ENCODE measurements at places on chromosomes 16 and 17. TPM values are rescaled to one million over a fixed set of nuclear protein-coding genes. Genes with fewer than 3 reads are reported as not detected.

Gene TUFM
- 180 TPM for total RNA-seq

- DNase-seq: no peak
Measured at GRCh38 chr17:73234736-73235135, 26.9 kb downstream of the CPSF4L start.

DNA sequence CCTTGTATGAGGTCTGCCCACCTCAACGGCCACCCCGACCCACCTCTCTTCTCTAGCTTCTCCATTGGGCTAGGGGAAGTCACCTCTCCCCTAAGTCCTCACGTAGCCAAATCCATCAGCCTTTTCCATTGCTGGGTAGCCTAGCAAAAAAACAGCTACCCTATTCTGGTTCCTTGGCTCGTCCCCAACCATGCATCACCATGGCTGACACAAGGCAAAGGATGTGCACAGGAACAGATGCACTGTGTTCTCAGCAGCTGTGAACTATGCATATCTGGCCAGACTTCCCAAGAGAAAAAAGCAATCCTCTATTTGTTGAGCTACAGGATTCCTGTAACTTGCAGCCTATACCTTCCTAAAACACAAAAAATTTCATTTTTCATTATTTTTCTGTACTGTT, 22.0 kb upstream of the FLCN start:
- DNase-seq: no peak

DNA sequence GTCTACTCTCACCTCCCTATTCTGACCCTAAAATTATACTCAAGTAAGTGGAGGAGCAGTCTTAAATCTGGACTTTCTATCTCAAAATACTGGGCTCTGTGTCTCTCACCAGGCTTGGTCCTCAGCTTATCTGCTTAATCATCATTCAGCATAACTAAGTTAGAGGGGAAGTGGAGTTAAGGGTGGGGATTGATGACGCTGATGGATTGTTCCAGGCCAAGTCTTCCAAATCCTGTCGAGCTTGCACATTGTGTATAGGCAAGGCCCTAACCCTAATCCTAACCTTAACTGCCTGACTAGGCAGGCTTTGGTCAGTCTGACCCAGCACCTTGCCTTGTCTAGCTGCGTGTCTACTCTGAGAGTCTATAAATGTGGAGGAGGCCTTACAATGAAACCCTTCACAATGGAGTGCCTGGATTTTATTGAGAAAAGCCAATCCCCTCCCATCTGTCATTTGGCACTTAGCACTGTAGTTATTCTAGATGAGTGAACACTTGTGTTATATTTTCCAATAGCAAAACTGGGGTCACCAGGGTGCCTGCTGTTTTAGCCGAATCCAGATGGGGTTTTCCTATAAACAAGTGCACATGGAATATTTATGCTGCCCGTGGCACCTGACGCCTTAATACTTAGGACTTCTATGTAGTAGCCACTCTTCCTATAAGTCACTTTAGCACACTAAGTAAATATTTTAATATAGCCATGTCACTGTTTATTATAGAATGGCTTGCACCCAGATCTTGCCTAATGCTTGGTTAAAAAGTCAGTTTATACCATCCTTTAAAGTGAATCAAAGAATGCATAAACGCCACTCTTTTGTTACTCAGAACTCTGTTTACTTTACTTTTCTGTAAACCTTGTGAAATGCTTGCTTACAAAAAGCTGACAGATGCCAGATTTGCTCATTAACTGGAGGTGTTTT, 193.2 kb upstream of the MYOCD start:
- no peak for DNase-seq

GRCh38 chr16:75244225-75244809, 7.1 kb downstream of the BCAR1 start:
- peak; percentile 72 for DNase-seq

DNA sequence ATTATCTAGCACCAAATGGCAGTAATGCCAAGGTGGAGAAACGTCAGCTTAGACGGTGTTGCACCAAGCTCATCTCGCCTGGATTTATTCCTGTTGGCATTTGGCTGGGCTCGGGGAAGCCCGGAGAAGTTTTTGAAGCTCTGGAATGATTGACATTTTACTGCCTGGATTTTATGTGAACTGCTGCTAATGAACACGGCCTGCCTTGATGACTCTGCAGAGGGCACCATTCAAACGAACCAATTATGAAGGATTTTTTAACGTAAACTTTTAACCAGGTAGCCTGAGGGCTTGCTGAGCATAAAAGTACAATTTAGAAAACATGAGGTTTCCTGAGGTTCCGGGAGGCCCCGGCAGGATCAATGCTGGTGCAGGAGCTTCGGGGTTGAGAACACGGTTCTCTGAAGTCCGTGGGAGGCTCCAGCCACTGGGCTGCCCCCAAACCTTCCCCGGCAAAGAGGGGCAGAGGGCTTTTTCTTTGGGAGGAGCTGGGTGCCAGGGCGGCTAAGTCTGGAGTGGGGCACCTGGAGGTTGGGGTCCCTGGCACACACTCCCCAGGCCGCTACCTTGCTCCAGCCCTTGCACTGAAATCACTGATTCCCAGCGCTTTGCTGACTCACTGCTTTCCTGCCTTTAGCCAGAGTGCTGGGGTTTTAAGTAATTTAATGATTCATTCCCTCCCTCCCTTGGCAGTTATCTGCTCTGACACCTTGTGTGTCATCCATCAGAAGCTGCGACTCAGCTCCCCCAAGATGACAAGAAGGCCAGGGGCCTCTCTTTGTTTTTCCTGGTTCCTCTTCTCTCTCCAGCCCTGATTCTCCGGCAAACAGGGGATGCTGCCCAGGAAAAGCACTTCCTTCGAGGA, 161.2 kb upstream of the IRX3 start:
- peak; percentile 89 for DNase-seq

DNA sequence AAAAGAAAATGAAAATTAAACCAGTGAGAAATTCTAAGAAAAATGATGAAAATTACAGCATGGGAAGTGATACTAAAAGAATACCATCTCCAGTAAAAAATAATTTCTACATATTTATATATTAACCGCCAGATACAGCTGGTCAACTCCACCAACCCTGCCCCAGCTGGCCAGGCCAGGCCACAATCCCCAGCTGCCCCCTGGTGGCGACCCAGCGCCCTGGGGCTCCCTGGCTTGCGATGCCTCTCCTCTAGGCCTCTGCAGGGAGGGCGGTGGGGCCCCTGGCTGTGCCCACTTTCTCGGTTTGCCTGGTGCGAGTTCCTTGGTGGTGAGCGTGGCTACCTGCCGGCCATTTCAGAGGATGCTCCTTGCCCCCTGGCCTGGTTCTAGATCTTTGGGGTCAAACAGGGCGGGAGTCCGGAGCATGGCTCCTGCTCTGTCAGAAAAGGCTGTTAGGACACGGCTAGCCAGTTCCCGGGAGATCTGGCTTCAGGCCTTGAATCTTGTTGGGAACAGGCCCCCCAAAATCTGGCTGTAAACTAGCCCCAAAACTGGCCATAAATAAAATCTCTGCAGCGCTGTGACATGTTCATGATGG, 14.5 kb downstream of the GLIS2 start:
- DNase-seq: peak; percentile 72

- DNase-seq: no peak
Measured at GRCh38 chr16:56115817-56116576, 75.3 kb upstream of the GNAO1 start.

GRCh38 chr17:76635039-76635438, 8.5 kb downstream of the ST6GALNAC1 start:
- DNase-seq: peak; percentile 33

GRCh38 chr16:48810803-48811453, 200.9 kb upstream of the N4BP1 start:
- no peak for DNase-seq

GRCh38 chr16:9092282-9092977, 986 bp downstream of the HAPSTR1 start:
- DNase-seq: peak; percentile 35

- no peak for DNase-seq
Measured at GRCh38 chr16:12132290-12132689, 155.8 kb downstream of the SNX29 start.

DNA sequence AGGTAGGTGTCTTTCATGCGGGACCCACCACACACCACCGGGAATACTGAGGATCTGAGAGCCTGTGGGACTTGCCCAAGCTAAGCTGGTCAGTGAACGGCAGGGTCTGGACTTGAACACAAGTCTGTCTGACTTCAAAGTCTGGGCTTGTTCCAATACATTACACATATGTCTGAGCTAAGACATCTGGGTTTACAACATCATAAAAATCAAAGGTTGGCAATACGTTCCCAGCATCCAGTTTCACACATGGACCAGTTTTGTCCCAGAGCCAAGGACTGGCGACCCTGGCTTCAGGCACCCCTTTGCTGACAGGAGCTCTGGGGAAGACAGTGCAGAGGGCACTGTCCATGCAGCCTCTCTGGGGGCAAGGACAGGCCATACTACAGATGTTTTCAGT, 27.9 kb upstream of the AXIN2 start:
- no peak for DNase-seq

DNA sequence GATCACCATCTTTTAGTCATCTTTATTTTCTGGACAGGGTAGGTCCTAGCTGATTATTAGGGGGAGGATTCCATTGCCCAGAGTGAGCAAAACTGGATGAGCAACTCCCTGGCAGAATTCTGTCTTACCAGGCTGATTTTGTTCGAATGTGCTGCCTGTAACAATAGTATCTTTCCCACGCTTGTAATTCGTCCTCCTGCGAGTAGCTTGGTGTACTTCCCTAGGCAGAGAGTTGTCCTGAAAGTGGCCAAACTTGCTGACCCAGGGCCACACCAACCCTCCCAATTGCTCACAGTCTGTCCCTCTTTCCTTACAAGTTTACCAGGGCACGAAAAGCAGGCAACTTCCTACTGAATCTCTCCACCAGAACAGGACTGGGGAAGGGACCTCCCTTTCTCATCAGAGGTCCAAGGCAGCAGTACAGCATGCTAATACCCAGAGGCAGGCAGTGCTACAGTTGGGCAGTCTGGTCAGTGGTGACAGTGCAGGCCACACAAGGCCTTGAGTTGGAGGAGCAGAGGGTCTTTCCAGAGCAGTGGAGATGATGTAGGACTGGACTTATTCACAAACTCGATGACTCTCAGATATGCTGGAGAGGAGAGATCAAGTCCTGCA, 67.8 kb upstream of the NLK start:
- no peak for DNase-seq

DNA sequence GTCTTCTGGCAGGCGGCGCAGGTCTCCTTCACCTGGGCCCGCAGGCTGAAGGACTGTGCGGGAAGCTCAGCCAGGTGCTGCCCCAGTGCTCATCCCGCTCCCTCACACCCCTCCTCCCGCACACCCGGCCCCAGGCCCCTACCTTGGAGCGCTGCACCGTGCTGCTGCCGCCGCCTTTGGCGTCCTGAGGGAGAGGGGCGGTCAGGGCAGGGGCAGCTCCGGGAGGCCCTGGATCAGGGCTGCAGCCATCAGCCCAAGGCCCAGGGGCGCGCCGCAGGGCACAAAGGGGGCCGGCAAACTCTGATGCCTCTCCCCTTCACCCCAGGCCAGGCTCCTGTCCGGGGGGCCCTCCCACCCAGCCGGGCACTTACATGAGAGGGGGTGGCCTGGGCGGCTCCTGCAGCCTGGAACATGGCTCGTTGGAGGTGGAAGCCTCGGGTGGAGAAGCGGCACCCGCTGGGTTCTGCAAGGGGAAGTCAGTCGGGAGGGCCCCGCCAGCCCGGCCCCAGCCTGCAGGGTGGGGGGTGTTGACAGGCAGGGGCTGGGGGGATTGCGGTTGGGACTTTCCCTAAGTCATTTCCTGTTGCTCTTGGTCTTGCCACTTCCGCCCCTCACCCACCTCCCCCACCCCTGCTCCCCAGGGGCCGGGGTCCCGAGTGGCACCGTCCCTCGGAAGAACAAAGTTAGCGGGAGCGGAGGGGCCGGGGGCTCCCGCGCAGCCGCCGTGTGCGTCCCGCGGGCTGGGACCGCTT, 863 bp downstream of the LIMD2 start:
- peak; percentile 82 for DNase-seq
